ENCODE measurements at places on chromosomes 4 and X. TPM values are rescaled to one million over a fixed set of nuclear protein-coding genes. Genes with fewer than 3 reads are reported as not detected.

Gene GRPR
- not detected for polyA plus RNA-seq

Gene NAA11
- not detected for polyA plus RNA-seq

Gene F11
- polyA plus RNA-seq: not detected

Gene DDX53
- not detected for polyA plus RNA-seq

Gene PAK3
- 0.02 TPM for polyA plus RNA-seq

Gene C4orf54
- 2.2 TPM for polyA plus RNA-seq

Gene TEX13B
- polyA plus RNA-seq: not detected

Gene PPEF1
- 0.36 TPM for polyA plus RNA-seq

Gene CLGN
- 86.5 TPM for polyA plus RNA-seq

DNA sequence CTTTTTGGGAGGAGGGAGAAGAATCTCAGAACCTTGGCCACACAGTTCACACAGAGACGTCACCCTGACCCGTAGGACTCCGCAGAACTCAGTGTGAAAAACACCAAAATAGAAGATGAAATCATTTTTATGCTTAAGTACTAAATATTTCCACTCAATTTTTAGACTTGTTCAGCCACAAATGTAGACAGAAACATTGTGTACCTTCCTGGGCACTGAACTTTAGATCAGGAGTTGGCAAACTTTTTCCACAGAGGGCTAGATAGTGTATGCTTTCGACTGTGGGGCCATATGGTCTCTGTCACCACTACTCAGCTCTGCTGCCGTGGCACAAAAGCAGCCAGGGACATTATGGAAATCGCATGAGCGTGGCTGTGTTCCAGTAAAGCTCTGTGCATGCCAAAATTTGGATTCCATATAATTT, 61.8 kb upstream of the STOX2 start:
- DNase-seq: no peak

GRCh38 chr4:74549936-74550335, 105.0 kb downstream of the AREG start:
- DNase-seq: no peak

GRCh38 chr4:107027379-107027778, 8.7 kb downstream of the DKK2 start:
- DNase-seq: no peak

DNA sequence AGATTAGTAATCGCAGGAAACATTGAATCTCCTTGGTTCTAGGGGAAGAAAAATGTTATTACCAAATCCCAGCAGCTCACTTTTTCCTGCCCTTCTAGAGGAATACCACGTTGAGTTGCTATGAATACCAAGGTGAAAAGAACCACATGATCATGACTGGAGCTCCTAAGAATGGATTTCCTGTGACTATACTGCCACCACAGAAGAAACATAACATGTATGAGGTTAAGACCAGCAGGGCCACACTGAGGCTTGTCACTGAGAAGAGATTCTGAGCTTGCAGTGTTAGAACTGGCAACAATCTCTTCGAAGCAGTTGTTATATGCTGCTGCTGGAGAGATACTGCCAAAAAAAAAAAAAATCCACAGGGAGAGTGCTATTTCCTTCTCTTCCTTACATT, 1235.3 kb downstream of the FSTL5 start:
- DNase-seq: no peak

DNA sequence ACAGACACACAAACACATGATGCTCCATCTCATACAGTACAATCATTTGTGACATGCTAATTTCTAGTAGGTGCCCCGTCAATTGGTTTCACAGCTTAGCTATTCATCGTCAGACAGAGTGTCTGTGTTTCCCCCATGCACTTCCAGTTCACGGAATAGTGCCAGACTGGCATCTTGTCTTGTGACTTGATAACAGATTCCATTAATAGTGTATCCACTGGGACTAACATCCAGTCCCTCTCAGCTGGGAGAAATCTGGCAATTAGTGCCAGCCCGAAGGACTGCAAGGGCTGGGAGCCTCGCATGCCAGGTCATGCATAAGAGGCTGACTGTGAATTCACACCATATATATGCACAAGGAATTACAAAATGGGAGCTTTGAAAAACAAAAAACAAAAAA, 20.2 kb upstream of the GATB start:
- DNase-seq: peak; percentile 30

DNA sequence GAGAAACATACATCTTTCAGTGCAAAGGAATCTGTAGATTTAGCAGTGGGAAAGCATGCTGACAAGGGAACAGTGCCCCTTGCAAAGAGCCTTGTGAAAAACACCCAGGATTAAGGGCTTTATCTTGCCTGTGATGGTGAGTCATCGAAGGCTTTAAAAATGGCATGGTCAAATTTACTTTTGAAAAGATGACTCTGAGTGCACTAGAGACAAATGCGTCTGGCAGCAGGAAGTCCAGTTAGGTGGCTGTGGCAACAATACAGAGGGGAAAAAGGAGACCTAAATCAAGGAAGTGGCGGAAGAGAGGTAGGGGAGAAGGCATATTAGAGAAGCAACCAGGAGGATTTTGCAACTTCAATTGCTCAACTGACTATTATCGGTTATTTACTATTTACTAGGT, 472.6 kb upstream of the CPEB2 start:
- no peak for DNase-seq

DNA sequence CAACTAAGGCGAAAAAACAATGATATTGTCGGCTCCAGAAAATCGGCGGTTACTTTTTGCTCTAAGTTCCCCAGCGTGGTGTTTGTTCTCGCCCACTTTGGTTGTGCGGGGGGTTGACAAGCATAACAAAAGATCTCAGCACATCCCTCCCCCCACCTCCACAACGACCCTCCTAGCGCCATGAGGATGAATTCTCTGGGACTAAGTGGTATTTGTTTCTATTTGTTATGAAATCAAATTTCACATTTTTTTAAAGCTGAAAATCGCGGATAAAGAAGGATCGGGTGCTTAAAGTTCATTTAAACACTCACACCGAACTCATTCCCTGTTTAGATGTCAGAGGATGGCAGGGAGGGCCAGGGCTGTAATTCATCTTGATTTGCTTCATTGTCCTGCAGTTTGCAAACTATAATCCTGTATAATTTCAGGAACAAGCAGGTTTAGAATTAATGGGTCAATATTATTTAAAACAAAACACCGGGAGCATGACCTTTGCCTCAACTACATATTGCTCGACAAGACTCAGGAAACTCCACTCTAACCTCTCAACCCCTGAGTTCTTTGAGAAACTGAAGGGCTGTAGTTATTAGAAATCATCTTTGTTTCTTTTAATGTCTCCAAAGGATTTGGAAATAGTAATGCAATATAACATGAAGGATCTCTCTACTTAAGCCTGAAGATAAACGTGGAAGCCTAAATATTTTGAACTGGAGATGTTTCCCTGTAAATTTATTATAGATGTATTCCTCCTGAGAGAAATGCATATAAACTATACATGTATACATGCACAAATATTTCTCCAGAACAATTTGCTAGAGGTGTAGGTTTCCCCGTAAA, 6.4 kb downstream of the PITX2 start:
- no peak for DNase-seq

DNA sequence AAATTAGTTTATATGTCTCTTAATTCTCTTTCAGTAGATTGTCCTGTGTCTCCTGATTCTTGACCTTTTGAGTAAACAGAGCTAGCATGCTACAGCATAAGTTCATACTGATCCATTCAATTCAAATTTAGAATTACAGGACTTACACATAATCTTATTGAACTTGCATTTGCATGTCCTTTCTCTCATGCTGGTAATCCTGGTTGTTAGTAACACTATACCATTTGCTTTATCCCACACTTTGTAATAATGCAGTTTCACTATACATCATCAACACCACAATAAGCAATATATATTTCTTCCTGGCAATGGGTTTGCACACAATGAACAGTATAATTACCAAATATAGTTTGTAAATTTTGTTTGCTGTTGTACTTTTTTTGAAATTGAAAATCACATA, 937.2 kb upstream of the GRID2 start:
- DNase-seq: no peak

GRCh38 chr4:183591301-183591700, 67.7 kb downstream of the RWDD4 start:
- no peak for DNase-seq

GRCh38 chr4:15244354-15244753, 183.5 kb upstream of the C1QTNF7 start:
- DNase-seq: no peak

DNA sequence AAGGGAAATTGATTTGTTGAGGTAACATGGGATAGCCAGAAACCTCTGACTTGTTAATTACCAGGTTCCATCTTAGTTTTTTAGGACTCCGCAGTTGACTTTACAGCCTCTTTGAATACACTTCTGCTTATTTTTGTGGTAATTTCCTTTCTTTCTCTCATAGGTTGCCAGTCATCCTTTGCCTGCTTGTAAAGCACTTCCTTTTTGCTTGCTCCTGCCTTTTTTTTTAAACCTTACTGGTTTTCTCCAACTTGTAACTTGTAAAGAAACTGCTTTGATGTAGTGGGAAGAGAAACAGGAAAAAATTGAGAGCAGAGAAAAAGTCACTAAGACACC, 2.6 kb downstream of the PGK1 start:
- DNase-seq: no peak

GRCh38 chr4:119692001-119692400, 63.4 kb upstream of the PDE5A start:
- DNase-seq: peak; percentile 48

DNA sequence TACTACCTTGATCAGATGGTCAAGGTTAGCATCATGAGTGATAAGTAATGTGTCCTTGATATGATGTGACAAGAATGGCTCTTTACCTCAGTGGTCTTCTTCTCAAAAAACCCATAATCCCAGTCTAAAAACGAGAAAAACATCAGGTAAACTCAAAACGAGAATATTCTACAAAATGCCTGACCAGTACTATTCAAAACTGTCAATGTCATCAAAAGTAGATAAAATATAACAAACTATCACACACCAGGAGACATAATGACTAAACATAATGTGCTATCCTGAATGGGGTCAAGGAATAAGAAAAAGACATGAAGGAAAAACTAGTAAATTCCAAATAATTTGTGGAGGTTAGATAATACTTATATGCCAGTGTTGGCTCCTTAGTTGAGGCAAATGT, 85.2 kb upstream of the PDHA2 start:
- DNase-seq: no peak

- no peak for DNase-seq
Observed at GRCh38 chr4:15374656-15375055, 53.2 kb upstream of the C1QTNF7 start.

DNA sequence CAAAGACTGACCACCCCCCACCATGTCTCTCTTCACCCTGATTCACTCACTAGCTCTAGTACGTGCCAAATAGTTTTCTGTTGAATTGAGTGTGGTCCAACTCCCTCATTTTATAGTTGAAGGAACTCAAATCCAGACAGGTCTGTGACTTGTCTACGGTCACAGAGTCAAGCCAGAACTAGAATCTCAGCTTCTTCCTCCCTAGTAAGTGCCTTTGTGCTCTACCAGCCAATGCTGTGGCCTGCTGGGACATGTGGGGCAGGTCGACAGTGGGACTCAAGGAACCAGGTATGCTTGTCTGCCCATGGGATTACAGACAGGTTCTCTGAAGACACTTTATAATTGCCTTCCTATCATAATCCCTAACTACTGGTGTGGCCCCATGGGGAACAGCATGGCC, 108.6 kb upstream of the CPEB2 start:
- DNase-seq: no peak

DNA sequence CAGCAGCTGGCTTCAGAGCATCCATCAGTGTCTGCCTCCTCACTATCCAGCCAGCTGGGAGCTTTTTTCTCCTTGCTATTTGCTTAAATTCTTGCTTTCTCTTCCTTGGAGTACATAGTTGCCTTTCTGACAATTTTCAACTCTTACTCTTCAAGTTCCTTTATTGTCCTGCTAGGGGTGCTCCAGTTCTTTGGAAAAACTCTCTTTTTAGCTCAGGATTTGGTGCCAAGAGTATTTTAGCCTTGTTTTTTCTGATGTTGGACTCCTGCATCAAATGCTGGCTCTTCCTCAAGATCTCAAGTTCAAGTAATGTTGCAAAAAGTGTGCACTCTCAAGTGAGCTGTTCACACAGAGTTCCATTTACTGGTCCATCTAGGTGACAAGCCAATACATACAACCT, 126.4 kb downstream of the KDR start:
- no peak for DNase-seq

DNA sequence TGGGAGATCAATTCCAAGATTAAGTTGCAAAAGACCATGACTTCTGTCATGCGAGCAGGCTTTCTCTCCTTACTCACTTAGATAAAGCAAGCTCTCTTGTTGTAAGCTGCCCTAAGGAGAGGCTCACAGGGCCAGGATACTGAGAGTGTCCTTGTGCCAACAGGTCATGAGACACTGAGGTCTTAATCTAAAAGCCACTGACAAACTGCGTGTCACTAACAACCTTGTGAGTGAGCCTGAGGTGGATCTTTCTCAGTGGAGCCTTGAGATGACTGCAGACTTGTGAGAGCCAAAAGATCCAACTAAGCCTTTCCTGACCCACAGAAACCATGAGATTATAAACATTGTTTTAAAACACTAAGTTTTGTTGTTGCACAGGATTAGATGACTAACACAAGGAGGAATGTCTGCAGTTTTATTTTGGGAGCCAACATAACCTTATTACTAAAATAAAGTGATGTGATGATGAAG, 170.5 kb downstream of the SLC39A8 start:
- no peak for DNase-seq

DNA sequence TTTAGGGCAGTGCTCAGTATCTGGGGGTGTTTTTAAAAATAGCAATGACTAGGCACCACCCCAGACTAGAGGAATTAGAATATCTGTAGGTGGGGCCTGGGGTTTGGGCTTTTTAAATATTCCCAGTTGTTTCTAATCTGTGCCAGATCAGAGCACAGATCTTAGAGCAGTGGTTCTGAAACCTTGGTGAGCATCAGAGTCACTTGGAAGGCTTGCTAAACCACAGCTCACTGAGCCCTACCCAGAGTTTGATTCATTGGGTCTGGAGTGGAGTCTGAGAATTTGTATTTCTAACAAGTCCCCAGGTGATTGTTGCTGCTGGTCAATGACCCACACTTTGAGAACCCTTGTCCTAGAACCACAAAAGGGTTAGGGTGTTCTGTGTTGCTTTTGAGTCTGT, 16.7 kb downstream of the HADH start:
- DNase-seq: no peak

GRCh38 chr4:84985952-84986351, 19.5 kb upstream of the WDFY3 start:
- no peak for DNase-seq

DNA sequence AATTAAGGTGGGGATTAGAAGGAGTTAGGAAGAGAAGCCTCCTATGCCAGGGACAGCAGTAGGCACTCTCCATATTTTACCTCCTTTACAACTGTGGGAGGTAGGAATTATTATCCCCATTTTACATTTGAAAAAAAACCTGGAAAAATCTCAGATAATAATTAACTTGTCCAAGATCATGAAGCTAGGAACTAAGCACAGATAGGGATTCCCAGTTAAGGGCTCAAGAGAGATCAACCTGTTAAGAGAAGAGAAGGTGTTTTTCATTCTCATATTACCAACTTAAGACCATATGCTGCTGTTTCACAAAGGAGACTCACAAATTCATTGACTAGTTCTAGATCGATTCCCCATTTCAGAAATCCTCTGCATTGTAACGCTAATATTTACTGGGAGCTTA, 16.1 kb upstream of the FAM47E start:
- DNase-seq: no peak

- no peak for DNase-seq
Observed at GRCh38 chr4:83261307-83261706, 23.3 kb downstream of the COQ2 start.

Measured in right cardiac atrium (tissue), 5 donors.